ENCODE measurements at places on chromosomes 2 and 18. TPM values are rescaled to one million over a fixed set of nuclear protein-coding genes. Genes with fewer than 3 reads are reported as not detected.
A peak's percentile ranks its signal among the peaks of the same experiment; 100 is the strongest.

GRCh38 chr18:23994361-23994902 lies 20.1 kb upstream of the TTC39C start:
- H3K36me3 ChIP-seq = no peaks in the 10 kb centered on the region
- no peaks in the 10 kb centered on the region for H3K27me3 ChIP-seq
- H3K4me3 ChIP-seq = no peak overlapping the region
- DNase-seq = peak; percentile 21

DNA sequence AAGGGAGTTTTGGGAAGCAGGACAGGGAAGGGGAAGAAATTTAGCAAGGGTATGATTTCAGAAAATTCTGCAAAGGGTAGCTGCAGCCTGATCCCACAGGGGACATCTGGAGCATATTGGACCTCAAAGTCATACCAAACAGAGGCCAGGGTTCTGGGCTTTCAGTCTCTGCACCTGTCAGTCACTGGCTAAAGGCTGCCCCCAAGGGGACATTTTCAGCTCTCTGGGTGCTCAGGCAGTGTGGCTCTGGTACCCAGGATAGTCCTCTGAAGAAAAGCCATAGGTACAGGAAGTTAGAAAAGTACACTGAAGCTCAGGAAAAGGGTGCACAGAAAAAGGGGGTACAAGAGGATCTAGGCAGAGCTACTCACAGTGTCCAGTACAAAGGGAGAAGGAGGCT lies 149.2 kb downstream of the INSIG2 start:
- no peaks in the 10 kb centered on the region for H3K36me3 ChIP-seq
- no peak overlapping the region for H3K4me3 ChIP-seq
- H3K27ac ChIP-seq = no peak overlapping the region

- no peaks in the 10 kb centered on the region for H3K27me3 ChIP-seq
- H3K27ac ChIP-seq = no peak overlapping the region
- no peak overlapping the region for H3K4me3 ChIP-seq
- DNase-seq = no peak
- H3K36me3 ChIP-seq = no peaks in the 10 kb centered on the region
- peaks cover 21% of the 10 kb centered on the region for H3K4me1 ChIP-seq
Measured at GRCh38 chr2:120914839-120915521, 179.3 kb downstream of the GLI2 start.

DNA sequence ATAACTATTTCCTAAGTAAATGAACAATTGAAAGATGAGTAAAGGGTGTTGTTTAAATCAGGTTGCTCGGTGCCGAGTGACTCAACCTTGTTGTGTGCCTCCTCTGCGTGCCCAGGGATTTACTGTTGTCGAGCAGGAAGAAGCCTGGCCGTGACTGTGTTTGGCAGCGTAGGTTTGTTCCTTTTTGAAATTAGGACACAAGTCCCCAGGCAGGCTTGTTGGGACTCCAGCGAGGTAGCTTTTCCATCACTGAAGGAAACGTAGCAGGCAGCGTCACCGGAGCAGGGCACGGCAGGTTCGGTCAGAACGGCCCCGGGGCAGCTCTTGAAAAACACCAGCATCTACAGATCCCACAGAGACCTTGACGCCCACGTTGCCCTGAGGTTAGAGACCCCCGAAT lies 48.6 kb downstream of the TMEM18 start:
- peaks cover 3% of the 10 kb centered on the region for H3K36me3 ChIP-seq
- DNase-seq = no peak
- no peak overlapping the region for H3K4me3 ChIP-seq
- peaks cover 38% of the 10 kb centered on the region for H3K4me1 ChIP-seq
- no peaks in the 10 kb centered on the region for H3K27me3 ChIP-seq

GRCh38 chr2:46909771-46910419 lies 5.7 kb downstream of the MCFD2 start:
- no peak overlapping the region for H3K4me3 ChIP-seq
- no peaks in the 10 kb centered on the region for H3K36me3 ChIP-seq
- H3K27me3 ChIP-seq = no peaks in the 10 kb centered on the region
- DNase-seq = no peak

- peaks cover 5% of the 10 kb centered on the region for H3K4me1 ChIP-seq
- H3K4me3 ChIP-seq = no peak overlapping the region
- no peak overlapping the region for H3K27ac ChIP-seq
- no peaks in the 10 kb centered on the region for H3K27me3 ChIP-seq
- no peak for DNase-seq
- no peaks in the 10 kb centered on the region for H3K36me3 ChIP-seq
Measured at GRCh38 chr18:59718108-59718463, 20.9 kb upstream of the CCBE1 start.

DNA sequence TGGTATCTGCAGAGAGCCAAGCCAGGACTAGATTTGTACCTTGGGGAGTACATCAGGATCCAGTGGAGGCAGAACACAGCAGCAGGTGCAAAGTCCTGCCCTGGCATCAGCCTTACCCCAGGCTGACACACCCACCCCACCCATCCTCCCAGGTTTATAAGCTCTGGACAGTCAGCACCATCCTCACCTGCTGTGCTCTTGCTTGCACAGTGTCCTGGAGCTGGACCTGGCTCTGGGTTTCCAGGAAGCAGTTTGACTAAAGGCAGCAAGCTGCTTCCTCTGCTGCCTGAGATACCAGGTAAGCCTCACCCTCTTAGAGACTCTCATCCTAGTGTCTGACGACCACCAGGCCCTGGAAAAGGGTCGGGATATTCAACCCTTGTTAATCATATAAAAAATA lies at the start of gene SULT1C3:
TSS of gene SULT1C3 (plus strand) at position 183 of the 400 bp plus-strand sequence. CDS start 7,227 bp downstream, outside the sequence.
- no peaks in the 10 kb centered on the region for H3K27me3 ChIP-seq
- no peak within 1 kb of the TSS for H3K27ac ChIP-seq
- H3K36me3 ChIP-seq = no peaks in the 10 kb centered on the region
- no peak within 1 kb of the TSS for H3K4me3 ChIP-seq

DNA sequence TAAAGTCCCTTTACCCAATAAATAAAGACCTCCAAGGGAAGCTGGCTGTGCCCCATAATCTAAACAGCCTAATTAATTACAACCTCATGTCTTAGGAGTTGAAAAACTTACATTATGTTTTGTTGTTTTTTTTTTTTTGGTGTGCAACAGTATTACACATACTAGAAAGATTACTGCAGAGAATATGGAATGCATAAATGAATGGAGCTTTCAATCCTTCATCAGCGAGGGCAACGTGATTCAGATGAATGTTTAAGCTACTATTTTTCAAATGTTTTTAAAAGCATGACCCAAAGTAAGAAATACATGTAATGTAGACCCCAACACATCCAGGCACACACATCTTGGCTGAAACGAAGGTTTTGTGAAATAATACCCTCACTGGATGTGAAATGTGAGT lies 167.1 kb upstream of the FN1 start:
- no peaks in the 10 kb centered on the region for H3K27me3 ChIP-seq
- H3K36me3 ChIP-seq = no peaks in the 10 kb centered on the region
- no peak for DNase-seq
- no peaks in the 10 kb centered on the region for H3K4me1 ChIP-seq
- H3K4me3 ChIP-seq = no peak overlapping the region
- no peak overlapping the region for H3K27ac ChIP-seq

DNA sequence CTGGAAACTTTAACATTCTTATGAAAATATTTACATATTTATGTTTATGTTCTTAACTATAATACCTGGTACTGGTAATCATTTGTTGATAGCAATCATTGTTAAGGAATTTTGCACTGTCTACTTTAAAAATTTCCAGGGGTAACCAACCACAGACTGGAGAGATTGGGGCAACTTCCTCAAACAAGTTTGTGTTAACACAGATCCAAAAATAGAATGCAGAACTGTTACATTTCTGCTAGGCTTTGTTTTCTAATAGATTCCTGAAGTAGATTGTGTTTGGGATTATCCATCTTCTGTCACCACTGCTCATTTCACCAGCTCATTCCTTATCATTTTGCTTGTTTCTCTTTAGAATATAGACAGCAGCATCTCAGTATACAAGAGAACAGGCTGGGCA lies 23.7 kb downstream of the RNF125 start:
- no peak for DNase-seq
- H3K4me3 ChIP-seq = no peak overlapping the region
- no peaks in the 10 kb centered on the region for H3K36me3 ChIP-seq

GRCh38 chr18:33923980-33924379 lies 300.7 kb downstream of the NOL4 start:
- no peaks in the 10 kb centered on the region for H3K36me3 ChIP-seq
- H3K4me1 ChIP-seq = no peaks in the 10 kb centered on the region
- H3K27me3 ChIP-seq = no peaks in the 10 kb centered on the region
- no peak overlapping the region for H3K4me3 ChIP-seq

DNA sequence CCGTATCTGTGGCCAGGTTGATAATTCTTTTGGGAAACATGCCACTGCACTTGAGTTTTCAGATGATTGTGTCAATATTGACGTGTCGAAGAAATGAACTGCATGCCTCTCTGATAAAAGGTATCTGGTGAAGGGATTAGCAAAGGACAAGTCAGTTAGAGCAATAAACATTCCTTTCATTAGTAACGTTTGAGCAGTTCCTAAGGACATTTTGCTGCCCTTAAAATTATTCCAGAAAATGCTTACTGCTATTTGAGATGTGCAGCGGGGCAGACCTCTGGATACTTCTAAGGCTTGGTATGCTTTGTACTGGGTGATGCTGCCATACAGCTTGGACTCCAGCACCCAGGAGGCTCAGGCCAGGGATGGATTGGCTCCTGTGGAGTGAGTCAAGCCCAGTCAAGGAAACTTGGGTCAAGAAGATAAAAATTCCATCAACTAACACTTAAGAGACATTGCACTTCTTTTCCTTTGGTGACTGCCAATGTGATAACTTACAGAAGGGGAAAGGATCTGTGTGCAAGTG lies 166.7 kb downstream of the FHOD3 start:
- H3K4me3 ChIP-seq = no peak overlapping the region
- DNase-seq = peak; percentile 23

DNA sequence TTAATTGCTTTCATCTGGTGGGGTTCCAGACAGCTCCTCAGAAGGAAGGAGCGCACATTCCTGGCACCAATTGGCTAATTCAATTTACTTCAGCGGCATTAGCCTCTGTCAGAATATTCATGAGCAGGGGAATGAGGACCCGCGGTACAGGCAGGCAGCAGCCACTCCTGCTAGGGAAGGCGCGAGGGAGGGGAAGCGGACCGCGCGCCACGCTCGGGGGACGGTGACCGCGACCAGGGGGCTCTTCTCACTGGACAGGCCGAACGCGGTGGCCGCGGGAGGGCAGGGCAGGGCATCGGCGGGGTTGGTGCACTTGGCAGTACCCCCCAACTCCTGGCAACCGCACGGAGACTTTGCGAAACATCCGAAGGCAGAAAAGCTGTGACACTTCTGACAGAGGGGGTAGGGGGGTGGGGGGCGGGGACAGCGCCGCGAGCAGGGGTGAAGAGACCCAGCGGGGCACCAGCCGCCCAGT lies at the start of gene CDH20:
TSS of gene CDH20 (plus strand) at position 160 of the 475 bp plus-strand sequence.
- peak within 1 kb of the TSS; percentile 87 for H3K4me3 ChIP-seq
- H3K36me3 ChIP-seq = no peaks in the 10 kb centered on the region
- peaks cover 64% of the 10 kb centered on the region for H3K27me3 ChIP-seq
- DNase-seq = peak; percentile 79

- no peak overlapping the region for H3K4me3 ChIP-seq
- peaks cover 30% of the 10 kb centered on the region for H3K4me1 ChIP-seq
- no peaks in the 10 kb centered on the region for H3K36me3 ChIP-seq
- no peak for DNase-seq
- no peaks in the 10 kb centered on the region for H3K27me3 ChIP-seq
- H3K27ac ChIP-seq = peak overlapping the region; percentile 17
Measured at GRCh38 chr2:47058003-47058931, 96.8 kb downstream of the STPG4 start.

GRCh38 chr2:231241755-231242507 lies 43.5 kb downstream of the ARMC9 start:
- H3K4me1 ChIP-seq = no peaks in the 10 kb centered on the region
- no peaks in the 10 kb centered on the region for H3K27me3 ChIP-seq
- H3K4me3 ChIP-seq = no peak overlapping the region

DNA sequence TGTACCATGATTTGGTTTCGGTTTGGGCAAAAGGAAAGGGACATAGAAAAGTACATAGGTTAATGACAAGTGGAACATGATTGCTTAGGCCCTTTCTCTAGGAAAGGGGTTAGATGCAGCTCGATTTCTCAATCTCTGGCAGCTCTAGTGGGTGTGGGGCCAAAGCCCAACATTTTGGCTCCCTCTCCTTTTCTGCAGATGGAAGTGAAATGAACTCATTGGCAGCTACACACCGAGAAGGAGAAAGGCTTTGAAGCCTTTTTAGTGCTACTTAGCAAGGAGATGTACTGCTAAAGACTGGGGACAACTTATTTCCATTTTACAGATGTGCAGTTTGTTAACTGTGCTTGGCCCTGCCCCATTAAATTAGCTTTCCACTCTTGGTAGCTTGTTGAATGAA lies 93.8 kb downstream of the LYPD6B start:
- peaks cover 35% of the 10 kb centered on the region for H3K27me3 ChIP-seq
- no peaks in the 10 kb centered on the region for H3K36me3 ChIP-seq
- no peaks in the 10 kb centered on the region for H3K4me1 ChIP-seq
- DNase-seq = no peak

DNA sequence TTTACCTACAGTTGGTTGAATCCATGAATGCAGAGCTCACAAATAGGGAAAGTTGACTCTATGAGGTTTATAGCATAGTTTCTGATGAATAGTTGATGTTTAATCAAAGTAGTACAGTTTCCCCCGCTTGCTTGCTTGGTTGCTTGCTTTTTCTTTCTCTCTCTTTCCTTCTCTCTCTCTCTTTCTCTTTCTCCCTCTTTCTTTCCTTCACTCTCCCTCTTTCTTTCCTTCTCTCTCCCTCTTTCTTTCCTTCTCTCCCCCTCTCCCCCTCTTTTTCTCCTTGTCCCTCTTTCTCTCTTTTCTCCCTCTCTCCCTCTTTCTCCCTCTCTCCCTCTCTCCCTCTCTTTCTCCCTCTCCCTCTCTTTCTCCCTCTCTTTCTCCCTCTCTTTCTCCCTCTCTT lies 999.9 kb upstream of the CELF4 start:
- H3K27me3 ChIP-seq = no peaks in the 10 kb centered on the region
- no peaks in the 10 kb centered on the region for H3K4me1 ChIP-seq
- H3K27ac ChIP-seq = no peak overlapping the region
- DNase-seq = no peak
- no peak overlapping the region for H3K4me3 ChIP-seq

KCNF1 gene
- total RNA-seq = 0.15 TPM

SFTPB gene
- total RNA-seq = not detected

FAM237A gene
- not detected for total RNA-seq

EFR3B gene
- total RNA-seq = 21.2 TPM

ZNF396 gene
- 2.2 TPM for total RNA-seq

TEX44 gene
- total RNA-seq = not detected

NEDD4L gene
- total RNA-seq = 51.5 TPM

ERBB4 gene
- 1.5 TPM for total RNA-seq

TXNDC2 gene
- not detected for total RNA-seq

ZAP70 gene
- total RNA-seq = not detected

PPP1R1C gene
- total RNA-seq = 9.3 TPM

SLC4A5 gene
- 2.0 TPM for total RNA-seq

All from neural progenitor cell (in vitro differentiated cells).